AG04449 (cell line): ENCODE measurements at places on chromosomes 3 and 15.

- no peak for DNase-seq
Measured at GRCh38 chr3:124777762-124778470, 47.7 kb downstream of the UMPS start.

DNA sequence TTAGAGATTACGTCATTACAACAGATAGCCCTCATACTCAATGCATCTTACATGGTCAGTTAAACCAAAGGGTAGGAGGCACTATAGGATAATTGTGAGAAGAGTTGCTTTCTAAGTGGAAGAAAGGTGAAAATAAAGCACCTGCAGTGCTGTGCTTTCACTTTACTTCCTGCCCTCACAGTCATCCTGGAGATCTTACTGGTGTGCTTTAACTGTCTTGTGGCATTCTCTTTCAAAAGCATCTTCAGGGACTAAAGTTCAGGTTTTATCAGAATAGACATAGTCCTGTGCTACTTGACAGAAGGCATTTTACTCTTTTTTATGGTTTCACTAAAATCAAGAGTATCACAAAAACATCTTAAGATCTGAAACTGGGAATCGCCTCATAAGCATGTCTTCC, 286.6 kb downstream of the ZBTB20 start:
- no peak for DNase-seq

DNA sequence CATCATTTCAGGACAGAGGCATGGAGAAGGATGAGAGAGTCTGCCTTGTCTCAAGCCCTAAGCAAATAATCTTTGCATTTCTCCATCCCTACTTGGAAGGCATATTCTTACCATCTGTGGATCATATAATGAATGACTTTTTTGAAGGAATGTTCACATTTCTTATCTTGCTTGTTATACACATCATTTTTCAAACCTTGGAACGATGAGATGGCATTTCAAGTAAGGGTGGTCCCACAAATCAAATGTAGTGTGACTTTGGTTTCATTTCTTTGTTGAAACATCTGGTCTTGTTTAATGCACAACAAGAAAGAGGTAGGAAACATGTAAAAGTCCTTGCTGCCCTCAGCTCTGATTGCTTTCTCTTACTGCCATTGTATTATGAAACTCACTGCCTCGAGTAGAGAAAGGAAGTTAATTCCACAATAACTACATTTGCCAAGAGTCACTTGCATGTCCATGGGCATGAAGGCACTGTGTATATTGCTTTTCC, 32.1 kb downstream of the RBMS3 start:
- no peak for DNase-seq

DNA sequence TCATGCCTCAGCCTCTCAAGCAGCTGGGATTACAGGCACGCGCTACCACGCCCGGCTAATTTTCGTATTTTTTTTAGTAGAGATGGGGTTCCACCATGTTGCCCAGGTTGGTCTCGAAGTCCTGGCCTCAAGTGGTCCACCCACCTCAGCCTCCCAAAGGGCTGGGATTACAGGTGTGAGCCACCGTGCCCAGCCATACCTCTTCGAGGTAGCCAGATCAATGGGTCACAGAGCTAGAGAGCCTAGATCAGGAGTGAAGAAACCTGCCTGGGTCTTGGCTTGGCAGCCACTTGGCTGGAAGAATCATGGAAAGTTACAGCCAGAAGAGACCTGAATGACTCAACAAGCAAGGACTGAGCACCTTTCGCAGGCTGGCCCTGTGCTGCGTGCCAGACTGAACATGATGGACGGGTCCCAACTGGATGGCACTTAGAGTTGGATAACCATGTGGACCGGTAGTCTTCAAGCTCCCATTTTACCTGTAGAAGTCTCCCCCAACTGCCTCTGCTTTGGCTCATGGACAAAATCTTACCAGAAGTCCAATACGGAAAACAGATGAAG, 29.7 kb downstream of the GNB5 start:
- DNase-seq: no peak

DNA sequence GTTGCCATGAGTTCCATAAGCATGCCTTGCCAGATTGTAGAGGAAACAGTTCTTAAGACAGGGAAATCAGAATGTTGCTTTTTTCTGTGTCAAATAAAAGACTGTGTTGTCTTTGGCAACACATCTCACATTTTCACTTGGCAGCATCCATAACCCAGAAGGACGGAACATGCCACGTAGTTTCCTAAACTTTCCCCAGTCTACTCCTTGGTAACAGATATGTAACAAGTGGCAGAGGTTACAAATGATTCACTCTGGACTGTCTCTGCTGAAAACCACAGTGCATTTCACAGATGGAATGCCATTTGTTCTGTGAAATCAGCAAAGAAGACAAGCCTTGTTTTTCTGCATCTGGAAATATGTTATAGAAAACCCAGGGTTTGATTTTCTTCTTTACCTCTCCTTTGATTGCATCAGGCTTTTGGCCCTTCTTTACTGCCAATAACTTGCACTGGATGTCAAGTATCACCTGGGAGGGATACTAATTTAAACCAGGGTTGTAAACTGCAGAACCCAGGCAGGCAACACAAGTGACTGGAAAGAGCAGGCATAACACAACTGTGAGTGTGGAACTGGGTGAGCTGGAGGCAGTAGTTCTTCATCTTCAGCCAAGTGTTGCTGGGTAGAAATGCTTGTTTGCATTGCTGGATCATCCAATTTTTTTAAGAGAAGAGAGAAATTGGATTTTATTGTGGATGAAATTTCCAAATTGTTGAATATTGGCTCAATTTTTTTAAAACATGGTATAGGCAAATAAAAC, 124.4 kb upstream of the FOXB1 start:
- DNase-seq: peak; percentile 36

DNA sequence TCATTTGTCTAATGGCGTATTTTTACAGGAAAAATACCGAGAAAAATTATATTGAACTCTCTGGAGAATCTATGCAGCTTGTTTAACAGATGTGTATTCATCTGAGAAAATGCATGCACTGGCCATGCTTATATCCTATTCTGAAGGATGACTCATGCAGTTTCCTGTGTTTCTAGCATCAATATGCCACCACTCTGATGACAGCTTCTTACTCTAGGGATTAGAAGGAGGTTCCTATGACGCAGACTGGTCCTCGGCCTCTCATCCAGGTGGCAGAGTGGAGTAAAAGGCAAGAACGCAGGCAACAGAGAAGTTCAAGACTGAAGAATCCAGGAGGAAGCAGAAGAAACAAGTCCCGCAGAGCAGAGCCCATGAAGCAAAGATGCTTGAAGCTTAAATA, 910.0 kb upstream of the ROBO1 start:
- DNase-seq: no peak
